ENCODE measurements at places on chromosomes 3 and 15.
A peak's percentile ranks its signal among the peaks of the same experiment; 100 is the strongest.

DNA sequence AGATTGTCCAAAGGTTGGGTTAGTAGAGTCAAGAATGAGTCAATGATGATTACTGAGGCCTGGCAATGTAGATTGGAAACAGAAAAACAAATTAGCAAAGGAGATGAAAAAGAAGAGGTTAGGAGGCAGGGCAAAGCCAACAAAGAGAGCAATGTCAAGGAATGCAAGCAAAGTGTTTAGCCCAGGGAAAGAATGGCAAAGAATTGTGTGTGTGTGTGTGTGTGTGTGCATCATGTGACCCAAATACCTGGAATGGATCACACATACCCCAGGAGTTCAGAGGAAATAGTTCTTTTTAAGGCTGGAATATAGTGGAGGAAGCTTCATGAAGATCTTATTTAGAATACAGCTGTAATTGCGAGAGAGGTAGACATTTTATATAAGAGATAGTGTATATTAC is 831.7 kb upstream of the ARPP21 start:
- DNase-seq, result no peak

DNA sequence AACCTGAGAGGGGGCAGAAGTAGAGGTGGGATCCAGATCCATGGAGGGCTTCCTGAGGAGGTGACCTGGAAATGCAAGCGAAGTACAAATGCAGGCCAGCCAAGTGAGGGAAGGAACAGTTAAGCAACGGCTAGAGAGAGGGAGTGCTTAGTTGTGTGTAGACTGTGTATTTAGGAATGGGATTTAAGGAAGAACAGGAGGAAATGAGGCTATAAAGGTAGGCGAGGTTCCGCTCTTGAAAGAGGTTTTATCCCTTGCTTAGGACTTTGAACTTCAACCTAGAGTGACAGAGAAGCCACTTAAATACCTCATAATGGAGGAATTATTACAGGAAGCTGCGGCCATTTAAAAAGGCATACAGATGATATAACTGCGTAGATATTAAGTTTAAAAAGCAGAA is 295.1 kb downstream of the THSD4 start:
- no peak for DNase-seq

GRCh38 chr3:140176526-140176925 is 241.5 kb downstream of the CLSTN2 start:
- DNase-seq, result no peak

- DNase-seq, result no peak
These were observed 18.7 kb downstream of the ZNF80 start for GRCh38 chr3:114218578-114219185.

- DNase-seq, result no peak
These were observed 86.7 kb downstream of the TAMM41 start for GRCh38 chr3:11759996-11760395.

DNA sequence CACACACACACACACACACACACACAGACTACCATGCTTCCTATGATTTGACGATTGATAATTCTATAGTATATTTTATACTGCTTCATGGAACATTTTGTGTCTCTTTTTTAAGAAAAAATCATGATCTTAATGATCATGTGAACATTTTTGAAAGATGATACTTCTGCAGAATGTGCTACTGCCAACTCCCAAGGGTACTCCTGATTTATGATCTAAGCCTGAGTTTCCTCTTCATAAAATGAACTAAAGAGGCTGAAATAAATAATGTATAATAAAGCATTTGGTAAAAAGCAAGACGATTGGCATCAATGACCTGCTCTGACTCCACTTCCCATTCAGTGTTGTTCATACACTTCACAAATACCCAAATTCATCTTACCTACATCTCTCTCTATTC is 333.8 kb upstream of the RBMS3 start:
- no peak for DNase-seq

- peak; percentile 72 for DNase-seq
These were observed 288.4 kb upstream of the GOLGA6L4 start for GRCh38 chr15:83947156-83947555.

DNA sequence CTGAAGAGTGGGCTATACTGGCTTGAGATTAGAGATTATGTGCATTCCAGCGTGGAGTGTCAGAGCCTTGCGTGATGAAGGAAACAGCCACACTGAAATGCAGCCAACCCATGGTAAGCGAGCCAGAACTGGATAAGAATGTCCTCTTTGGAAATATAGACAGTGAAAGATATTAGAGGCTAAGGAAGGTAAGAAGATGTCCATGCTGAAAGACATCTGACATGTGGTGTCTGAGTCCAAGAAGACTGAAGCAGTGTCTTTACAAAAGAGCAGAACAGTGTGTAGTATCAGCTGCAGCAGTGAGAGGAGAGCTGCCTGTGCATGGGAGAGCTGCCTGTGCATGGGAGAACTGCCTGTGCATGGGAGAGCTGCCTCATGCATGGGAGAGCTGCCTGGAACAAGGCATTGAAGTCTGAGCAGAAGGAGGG is 672.2 kb downstream of the DIPK2A start:
- peak; percentile 78 for DNase-seq

DNA sequence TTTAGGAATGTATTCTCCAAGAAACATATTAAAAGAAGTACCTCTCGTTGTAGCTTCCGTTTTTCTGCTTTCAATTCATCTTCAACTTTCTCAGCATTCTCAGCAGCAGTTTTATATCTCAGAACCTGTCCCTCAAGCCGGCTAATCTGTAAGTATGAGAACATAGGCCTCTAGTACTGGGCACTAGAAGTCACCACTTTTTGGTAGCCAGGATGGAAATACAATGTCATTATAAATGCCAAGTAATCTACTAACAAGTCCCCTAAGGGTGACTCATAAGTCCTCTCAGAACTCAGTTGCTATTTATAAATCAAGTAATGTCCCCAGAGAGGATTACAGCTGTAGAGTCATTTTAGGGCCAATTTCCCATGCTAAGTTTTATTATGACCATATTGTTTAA is 61.1 kb downstream of the MLH1 start:
- DNase-seq, result no peak

GRCh38 chr3:105555206-105555605 is 188.5 kb downstream of the ALCAM start:
- no peak for DNase-seq

DNA sequence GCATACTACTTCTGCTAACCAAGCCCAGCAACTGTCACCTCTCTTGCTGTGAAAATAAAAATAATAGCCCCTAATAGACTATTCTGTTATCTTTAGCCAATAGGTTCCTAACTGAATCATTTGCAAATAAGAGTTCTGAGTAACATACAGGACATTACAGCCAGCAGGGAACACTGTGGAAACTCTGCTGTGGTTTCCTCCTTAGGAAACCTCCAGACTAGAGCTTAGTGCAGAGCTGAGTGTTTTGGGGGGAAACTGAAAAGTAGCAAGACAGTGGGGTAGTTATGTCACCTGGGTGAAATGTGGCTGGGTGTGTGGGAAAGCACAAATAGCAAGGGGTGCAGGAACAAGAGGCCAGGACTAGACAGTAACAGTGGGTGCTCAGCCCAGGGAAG is 32.4 kb downstream of the DZIP1L start:
- no peak for DNase-seq

DNA sequence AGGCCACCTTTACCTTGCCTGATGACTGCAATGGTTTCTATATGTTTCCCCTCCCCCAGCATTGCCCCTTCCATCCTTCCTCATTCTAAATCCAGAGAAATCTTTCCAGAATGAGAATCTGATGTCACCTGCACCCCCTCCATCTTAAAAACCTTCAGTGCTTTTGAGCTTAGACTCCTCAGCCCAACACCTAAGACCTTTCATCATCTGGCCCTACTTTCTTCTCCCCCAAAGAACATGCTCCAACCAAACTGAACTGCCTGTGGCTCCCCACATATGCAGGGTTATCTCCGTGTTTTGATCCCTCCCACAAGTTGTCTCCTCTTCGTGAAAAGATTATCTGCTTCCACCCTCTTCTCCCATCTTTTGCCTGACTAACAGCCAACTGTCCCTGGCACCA is 27.3 kb downstream of the RFTN1 start:
- no peak for DNase-seq

- DNase-seq, result no peak
These were observed 109.8 kb downstream of the CHSY1 start for GRCh38 chr15:101141926-101142527.

DNA sequence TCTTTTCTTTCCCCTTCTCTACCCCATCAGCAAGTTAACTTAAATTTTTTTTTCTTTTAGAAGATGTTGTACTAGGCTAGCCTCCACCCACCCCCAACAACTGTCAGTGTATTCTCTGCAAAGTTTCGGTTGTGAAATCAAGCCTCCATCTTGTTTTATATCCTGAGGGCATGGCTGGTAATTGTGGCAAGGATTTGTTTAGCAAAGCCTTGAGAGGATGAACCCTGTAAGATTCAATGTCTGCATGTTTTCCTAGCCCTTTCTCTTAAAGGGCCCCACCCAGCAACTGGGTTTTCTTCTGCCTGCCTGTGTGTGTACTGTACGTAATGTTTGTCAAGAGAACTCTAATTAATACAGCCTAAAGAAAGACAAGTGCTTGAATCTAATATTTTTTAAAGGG is 475.3 kb downstream of the FHIT start:
- no peak for DNase-seq

GRCh38 chr3:194481103-194481502 is 5.7 kb downstream of the ATP13A3 start:
- no peak for DNase-seq

DNA sequence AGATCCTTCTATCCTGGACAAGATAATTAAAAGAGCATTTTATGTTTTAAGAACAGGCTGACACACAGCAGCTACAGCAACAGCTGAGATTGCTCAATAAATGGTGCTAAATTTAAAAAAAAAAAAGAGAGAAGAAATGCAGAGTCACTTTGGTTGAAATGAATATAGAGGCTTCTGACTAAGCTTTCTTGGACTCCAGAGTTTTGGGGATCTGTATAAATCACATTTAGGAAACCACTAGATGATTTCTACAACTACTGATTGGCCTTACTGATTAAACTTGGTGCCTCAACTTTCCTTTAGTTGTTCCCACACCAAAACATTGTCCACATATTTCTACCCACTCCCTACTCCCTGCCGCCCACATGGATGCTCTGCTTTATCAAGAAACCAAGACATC is 132.9 kb upstream of the ZBTB20 start:
- DNase-seq, result no peak

GRCh38 chr3:58471025-58471887 is 20.6 kb upstream of the KCTD6 start:
- DNase-seq, result no peak

- DNase-seq, result no peak
These were observed 55.8 kb downstream of the TRPC1 start for GRCh38 chr3:142779591-142779990.

DNA sequence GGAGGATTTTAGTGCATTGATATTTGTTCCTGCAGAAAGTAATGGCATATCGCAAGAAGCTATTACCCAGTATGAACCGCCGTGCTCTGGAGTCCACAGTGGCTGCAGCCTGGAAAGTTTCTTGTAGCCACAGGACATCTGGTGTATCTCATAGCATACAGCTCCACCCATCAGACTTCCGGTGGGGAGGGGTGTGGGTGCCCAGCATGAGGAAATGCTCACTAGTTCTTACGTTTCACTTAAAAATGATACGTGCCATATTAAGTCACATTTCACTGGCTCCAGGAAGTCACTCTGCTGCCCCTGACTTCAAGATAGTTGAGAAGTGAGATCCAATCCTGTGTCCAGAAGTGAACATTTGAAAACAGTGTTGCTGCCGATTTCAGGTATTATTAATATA is 990.4 kb downstream of the GBE1 start:
- no peak for DNase-seq

DNA sequence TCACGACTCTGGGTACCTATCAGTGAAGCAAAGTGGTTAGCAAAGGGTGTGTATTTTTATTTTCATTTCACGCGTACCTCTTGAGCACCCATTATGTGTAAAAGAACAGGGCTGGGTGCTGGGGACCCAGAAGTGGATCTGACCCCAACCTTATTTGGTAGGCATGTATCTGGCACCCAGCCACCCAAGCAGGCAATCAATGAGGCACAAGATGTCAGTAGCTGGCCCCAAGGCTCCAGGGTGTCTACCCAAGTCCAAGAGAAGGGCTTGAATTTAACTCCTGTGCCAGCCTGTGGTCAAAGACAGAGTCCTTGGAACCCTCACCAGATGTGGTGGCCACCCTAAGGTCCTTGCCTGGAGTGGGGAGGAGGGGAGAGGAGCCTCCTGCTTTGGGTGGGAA is 5.7 kb downstream of the PLEKHO2 start:
- DNase-seq, result no peak

DNA sequence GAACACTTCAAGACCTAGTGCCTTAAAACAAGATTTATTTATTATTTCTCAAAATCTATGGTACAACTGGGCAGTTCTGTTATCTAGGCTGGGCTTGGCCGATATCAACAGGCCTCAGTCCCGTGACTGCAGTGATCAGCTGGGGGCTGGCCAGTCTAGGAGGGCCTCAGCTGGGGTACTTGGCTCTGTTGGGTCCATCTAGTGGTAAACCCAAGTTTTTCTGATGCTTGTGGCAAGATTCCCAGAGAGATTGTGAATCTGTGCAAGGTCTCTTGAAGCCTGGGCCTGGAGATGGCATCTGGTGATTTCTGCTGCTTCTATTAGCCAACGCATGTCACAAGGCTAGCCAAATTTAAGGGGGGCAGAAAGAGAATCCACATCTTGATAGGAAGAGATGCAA is 482.4 kb upstream of the SGO1 start:
- DNase-seq, result peak; percentile 22

DNA sequence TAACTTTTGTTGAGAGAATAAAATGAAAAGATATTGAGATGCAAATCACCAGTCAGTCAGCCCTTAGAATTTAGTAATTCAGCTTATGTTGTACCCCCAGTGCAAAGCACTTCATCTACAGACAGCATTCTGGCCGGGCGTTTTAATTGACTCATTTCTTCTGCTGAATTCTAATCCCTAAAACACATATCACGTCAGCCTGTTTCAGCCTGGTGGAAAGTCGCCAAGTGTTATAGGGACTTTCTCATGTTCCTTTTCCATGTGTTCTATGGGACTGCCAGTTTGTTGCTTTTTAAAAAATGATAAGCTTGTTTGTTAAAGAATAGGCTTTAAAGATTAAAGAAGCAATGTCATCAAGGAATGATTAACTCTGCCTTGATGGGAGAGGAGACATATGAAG is 169.7 kb upstream of the BFSP2 start:
- DNase-seq, result no peak

DNA sequence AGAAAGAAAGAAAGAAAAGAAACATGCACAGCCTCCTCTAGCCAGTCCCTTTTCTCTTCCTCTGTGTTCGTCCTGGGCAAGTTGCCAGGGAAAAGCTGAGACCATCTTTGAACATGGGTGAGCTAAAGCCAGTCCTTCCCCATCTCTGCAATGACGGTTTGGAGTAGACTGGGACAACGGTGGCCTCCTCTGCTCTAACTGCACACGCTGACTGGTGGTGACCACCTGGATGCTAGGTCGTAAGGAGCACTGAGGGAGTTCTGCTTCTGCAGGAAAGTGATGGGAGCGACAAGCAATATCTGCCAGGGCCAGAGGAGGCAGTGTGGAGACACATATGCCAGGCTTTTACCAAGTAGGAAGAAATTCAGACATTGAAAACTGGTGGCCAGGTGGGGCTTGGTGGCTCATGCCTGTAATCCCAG is 111.7 kb downstream of the NUP210 start:
- peak; percentile 69 for DNase-seq

- DNase-seq, result no peak
These were observed 499.1 kb downstream of the MAGI1 start for GRCh38 chr3:65539616-65540015.

- no peak for DNase-seq
These were observed 457.8 kb downstream of the ROBO1 start for GRCh38 chr3:79310016-79310415.

- DNase-seq, result no peak
These were observed 74.6 kb downstream of the FGF12 start for GRCh38 chr3:192652727-192653126.

GRCh38 chr3:186693843-186694242 is 23.3 kb upstream of the KNG1 start:
- DNase-seq, result no peak

All from pons (tissue), 1 donor.